ENCODE measurements at places on chromosomes 3 and 15. TPM values are rescaled to one million over a fixed set of nuclear protein-coding genes. Genes with fewer than 3 reads are reported as not detected.

DNA sequence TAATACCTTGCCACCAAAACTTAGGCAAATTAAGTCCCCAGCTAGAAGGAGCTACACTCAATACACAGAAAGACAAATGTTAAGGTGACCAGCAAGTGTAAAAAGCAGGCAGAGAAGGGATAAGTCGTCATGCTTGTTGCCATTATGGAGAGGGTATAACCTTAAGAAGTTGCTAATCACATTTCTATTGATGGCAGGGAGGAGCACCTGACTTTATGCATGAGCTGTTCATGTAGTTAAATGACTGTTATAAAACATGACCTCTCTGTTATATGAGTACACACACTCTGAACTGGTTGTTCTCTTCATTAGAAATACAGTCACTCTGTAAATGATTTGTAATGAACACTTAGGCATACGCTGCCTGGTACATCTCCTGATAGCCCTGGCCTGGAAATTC, 6.6 kb upstream of the CCNL1 start:
- no peak for DNase-seq

GRCh38 chr3:7841451-7841850, 660.2 kb upstream of the LMCD1 start:
- DNase-seq = no peak

Gene STXBP5L
- total RNA-seq = not detected

Gene SLC12A1
- total RNA-seq = not detected

Gene C3orf33
- 2.6 TPM for total RNA-seq

Gene FANCD2
- 2.1 TPM for total RNA-seq

DNA sequence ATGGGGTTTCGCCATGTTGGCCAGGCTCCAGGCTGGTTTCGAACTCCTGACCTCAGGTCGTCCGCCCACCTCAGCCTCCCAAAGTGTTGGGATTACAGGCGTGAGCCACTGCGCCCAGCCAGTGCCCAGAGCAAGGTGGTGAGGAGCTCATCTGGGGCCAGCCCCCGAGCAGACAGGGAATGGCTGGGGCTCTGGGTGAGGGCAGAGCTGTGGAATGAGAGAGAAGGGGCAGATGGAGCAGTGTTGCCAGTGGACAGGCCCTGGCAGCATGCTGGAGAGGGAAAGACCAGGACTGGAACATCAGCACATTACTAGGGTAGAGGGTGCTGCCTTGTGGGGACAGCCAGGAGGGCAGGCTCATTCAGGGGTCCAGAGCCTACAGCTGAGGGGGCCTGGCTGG, 37.1 kb upstream of the LIMD1 start:
- DNase-seq = no peak

Gene NAALADL2
- 1.1 TPM for total RNA-seq

All from bronchial epithelial cell (primary cell).